Adipocyte (in vitro differentiated cells): ENCODE measurements at places on chromosomes 4 and X.
A peak's percentile ranks its signal among the peaks of the same experiment; 100 is the strongest.

- DNase-seq: peak; percentile 55
Observed at GRCh38 chr4:73844345-73844744, 7.9 kb downstream of the CXCL6 start.

GRCh38 chr4:78707268-78707667 is 68.9 kb upstream of the BMP2K start:
- no peak for DNase-seq

DNA sequence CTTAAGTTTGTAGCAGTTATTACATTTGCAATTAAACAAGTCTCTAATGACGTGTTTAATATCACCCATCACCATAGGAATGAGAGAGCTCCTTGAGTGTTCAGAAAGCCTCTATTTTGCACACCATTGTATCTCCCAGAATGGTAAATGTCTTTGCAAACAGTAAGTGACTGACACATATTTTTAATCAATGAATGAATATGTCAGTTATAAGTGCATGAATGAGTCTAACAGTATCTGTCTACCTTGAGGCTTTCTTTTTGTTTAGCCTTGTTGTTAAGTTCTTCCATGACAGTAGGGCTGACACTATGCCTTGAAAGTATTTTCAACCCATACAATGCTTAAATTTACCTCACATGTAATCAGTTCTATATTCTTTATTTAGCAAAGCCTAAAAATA is 292.2 kb downstream of the STPG2 start:
- DNase-seq: no peak

- DNase-seq: no peak
Observed at GRCh38 chr4:118005883-118006282, 28.4 kb upstream of the NDST3 start.

DNA sequence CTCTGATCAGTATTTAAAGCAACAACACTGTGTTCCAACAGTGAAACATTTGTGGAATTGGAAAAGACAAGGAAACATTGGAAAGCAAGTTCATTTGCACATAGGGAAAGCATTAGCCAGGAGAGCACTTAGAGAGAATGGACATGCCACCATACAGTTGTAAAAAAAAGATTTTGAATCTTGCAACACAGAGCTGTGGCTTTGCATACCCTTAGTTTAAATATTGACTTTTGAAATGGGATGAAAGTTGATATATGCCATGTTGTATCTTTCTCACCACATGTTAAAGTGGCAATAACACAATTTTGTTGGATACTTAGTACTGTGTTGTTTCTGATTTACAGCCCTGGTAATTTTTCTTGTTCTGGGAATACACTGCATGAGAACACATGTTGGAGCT is 208.1 kb downstream of the BMPR1B start:
- no peak for DNase-seq

DNA sequence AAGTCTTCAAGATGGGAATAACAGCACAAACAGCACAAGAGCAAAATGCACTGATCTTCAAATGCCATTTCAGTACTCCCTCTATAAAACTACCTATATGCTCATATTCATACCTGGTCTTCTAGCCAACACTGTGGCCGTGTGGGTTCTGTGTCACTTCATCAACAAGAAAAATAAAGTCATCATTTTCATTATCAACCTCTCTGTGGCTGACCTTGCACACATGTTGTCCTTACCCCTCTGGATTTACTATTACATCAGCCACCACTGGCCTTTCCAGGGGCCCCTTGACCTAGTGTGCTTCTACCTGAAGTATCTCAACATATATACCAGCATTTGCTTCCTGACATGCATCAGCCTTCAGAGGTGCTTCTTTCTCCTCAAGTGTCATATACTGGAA is 59.6 kb upstream of the GPR174 start:
- DNase-seq: no peak

DNA sequence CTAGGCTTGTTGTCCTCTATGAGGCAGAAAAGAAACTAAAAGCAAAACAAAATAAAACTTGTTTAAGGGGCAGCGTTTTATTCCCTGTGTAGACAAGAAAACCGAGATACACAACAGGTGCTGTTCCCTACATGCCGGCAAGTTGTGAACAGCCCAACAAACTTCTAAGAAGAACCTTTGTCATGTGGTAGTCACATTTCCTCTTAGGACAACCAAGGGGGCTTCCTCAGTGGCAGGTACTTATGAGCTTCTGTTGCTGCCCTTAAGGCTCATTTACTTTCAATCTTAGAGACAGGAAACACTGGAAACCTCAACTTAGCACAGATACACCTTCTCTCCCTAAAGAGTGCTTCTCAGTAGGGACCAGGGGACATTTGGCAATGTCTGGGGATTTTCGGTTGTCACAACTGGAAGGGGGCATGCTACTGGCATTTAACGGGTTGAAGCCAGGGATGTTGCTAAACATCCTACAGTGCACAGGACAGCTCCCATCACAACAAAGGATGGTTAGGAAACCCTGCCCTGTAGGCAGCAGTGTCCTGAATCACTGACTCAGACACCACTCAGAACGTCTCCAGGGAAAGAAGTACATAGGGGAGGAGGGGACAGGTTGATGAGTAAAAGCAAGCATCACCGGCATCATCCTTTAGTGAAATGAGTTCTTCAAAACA is 111.0 kb downstream of the ASB9 start:
- no peak for DNase-seq

- no peak for DNase-seq
Observed at GRCh38 chr4:139849219-139849618, 183.6 kb downstream of the MGST2 start.

- DNase-seq: no peak
Observed at GRCh38 chr4:140351093-140352075, 22.1 kb upstream of the SCOC start.
